ELR (cell line): ENCODE measurements at places on chromosomes 2 and 18.
A peak's percentile ranks its signal among the peaks of the same experiment; 100 is the strongest.

DNA sequence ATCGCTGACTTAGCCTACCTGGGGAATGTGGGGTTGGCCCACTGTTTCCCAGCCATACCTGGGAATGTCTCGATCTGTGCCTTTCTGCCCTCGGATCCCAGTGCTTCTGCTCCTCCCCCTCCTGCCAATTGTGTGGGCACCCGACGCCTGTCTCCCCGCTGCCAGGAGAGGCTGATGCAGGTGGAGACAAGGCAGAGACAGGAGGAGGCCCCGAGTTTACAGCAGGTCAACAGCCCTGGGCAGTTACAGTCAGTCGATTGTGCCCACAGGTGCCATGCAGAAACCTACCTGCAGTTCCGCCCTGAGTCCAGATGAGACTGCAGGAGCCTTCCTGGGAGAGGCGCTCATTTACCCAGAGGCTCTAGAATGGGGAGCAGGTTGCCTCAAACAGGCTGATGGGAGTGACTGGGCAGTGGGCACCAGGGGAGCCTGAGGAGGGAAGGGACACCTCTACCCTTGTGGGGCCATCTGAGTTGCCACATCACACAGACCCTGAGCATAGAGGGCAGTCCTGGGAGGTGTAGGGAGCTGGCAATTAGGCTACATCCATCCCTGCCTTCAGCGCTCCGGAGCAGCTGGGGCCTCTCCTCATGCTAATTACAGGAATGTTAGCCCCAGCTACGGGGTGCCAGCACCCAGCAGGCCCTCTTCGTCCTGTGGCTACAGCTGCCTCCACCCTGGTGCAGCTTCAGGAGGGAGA lies 300.1 kb downstream of the NDUFA10 start:
- no peak for DNase-seq

- DNase-seq: no peak
These were observed 110.2 kb upstream of the UNC80 start for GRCh38 chr2:209661286-209661894.

- peak; percentile 64 for DNase-seq
These were observed 49.4 kb downstream of the RHOB start for GRCh38 chr2:20496076-20496872.

- no peak for DNase-seq
These were observed 82.6 kb downstream of the MAPK4 start for GRCh38 chr18:50642439-50642838.
